ENCODE measurements at places on chromosomes 7 and 10. TPM values are rescaled to one million over a fixed set of nuclear protein-coding genes. Genes with fewer than 3 reads are reported as not detected.
A peak's percentile ranks its signal among the peaks of the same experiment; 100 is the strongest.

Gene CALHM1
- not detected for total RNA-seq

Gene HSPA12A
- 13.5 TPM for total RNA-seq

Gene CTTNBP2
- total RNA-seq, result 0.95 TPM

Gene HYCC1
- total RNA-seq, result 35.6 TPM

Gene ZNF804B
- total RNA-seq, result not detected

Gene CPA5
- not detected for total RNA-seq

Gene PDK4
- total RNA-seq, result 160 TPM

Gene OPN4
- 0.25 TPM for total RNA-seq

Gene MEOX2
- total RNA-seq, result 12.8 TPM

Gene KCNK18
- total RNA-seq, result not detected

- no peak for DNase-seq
- peak overlapping the region; percentile 37 for H3K27ac ChIP-seq
- H3K4me1 ChIP-seq, result peaks cover 19% of the 10 kb centered on the region
- H3K36me3 ChIP-seq, result no peaks in the 10 kb centered on the region
- no peaks in the 10 kb centered on the region for H3K27me3 ChIP-seq
Measured at GRCh38 chr7:80941208-80941758, 22.4 kb upstream of the SEMA3C start.

DNA sequence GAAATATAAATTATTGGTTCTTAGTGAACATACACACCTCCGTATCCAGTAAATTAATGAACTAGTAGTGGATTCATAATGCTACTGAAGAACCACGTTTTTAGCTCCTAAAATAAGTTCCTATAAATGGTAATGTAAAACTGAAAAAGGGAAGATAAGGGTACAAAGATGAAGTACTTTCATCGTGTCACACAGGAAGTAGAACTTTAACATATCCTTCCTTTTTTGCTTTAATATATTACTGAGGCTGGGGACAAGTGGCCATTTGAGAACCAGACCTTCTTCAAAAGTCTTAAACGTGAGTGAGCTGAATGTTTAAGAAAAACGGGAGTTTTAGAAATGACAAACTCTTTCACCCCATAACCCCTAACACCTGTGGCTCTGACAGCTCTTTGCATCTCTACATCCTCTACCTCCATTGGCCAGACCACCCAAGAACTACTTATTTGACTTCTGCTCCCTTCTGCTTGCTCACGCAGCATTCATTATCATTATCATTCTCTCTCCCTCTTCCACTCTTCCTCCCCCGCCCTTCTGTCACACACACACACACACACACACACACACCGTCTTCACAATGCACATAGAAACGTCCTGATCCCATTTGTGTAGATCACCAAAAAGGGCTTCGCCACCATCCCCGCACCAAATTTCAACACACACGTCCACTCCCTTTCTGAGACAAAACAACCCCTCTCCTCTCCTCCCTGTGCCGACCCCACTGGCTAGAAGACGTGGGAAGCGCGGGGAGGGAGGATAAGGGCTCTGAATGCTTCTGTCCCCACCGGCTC is 677 bp downstream of the SKAP2 start:
- peaks cover 22% of the 10 kb centered on the region for H3K4me1 ChIP-seq
- peak overlapping the region; percentile 70 for H3K27ac ChIP-seq
- H3K36me3 ChIP-seq, result no peaks in the 10 kb centered on the region
- DNase-seq, result no peak
- peaks cover 48% of the 10 kb centered on the region for H3K27me3 ChIP-seq
- H3K4me3 ChIP-seq, result peak overlapping the region; percentile 78

- H3K36me3 ChIP-seq, result no peaks in the 10 kb centered on the region
- no peaks in the 10 kb centered on the region for H3K27me3 ChIP-seq
- H3K4me3 ChIP-seq, result no peak overlapping the region
- DNase-seq, result no peak
- peaks cover 4% of the 10 kb centered on the region for H3K4me1 ChIP-seq
Measured at GRCh38 chr7:31633467-31633866, 53.5 kb upstream of the PPP1R17 start.

- H3K4me1 ChIP-seq, result peaks cover 54% of the 10 kb centered on the region
- H3K4me3 ChIP-seq, result no peak overlapping the region
- no peaks in the 10 kb centered on the region for H3K27me3 ChIP-seq
- H3K36me3 ChIP-seq, result no peaks in the 10 kb centered on the region
- no peak overlapping the region for H3K27ac ChIP-seq
Measured at GRCh38 chr7:149871576-149871975, 2.2 kb upstream of the ATP6V0E2 start.

DNA sequence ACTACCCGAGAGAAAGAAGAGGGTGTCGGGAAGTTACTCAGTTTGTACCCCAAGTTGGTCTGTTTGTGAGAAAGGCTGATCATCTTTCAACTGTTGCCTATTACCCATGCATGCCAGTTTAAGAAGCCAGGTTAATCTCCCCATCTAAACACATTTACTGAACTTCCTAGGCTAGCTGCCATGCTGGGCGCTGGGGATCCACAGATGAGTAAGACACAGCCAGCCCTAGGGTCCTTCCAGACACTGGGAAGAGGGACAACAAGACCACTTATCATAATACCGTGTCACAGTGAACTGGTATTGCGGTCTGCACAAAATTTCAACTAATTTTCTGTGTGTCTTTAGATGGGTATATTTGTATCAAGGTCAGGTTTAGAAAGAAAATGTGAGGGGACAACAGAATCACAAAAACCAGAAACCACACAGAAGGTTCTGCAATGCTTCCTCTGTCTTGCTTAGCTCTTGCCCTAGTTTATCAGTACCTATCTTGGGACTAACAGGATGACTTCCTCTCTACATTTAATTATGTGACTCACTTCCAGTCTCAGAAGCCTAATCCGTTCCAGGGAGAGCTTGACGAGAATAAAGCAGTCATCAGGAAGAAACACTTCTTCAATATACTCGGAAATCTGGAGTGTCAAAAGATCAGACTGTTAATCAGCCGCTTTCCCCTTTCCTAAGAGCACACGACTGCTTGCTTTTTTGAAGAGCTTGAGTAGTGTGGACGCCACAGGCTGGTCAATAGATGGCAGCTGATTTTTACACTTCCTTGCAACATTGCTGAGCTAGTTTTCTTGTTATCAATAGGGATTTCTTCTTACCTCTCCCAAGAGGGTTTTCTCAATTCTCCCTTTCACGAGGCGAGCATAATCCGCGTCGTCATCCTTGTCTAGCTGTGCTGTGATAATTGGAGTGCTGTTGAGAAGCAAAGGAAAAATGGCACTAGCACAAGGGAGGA is 45.7 kb downstream of the POLR3A start:
- no peak overlapping the region for H3K4me3 ChIP-seq
- H3K27me3 ChIP-seq, result no peaks in the 10 kb centered on the region
- no peak overlapping the region for H3K27ac ChIP-seq
- DNase-seq, result no peak

DNA sequence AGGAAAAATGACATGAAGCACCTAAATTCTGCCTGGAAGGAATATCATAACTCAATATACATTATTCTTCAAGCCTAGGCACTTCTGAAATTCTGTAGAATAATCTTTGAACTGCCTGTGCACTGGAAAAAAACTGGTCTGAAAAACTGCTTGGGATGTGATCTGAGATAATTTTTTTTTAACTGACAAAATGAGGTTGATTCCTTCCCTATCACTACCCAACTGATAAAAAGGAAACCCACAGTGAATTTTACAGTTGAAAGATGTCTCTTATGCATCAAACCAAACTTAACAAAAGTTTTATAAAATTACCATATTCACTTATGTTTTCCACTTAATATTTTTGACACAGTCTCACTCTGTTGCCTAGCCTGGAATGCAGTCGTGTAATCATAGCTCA is 67.2 kb upstream of the FAM133B start:
- H3K4me3 ChIP-seq, result no peak overlapping the region
- DNase-seq, result no peak
- no peak overlapping the region for H3K27ac ChIP-seq
- peaks cover 7% of the 10 kb centered on the region for H3K4me1 ChIP-seq
- no peaks in the 10 kb centered on the region for H3K27me3 ChIP-seq
- H3K36me3 ChIP-seq, result no peaks in the 10 kb centered on the region

DNA sequence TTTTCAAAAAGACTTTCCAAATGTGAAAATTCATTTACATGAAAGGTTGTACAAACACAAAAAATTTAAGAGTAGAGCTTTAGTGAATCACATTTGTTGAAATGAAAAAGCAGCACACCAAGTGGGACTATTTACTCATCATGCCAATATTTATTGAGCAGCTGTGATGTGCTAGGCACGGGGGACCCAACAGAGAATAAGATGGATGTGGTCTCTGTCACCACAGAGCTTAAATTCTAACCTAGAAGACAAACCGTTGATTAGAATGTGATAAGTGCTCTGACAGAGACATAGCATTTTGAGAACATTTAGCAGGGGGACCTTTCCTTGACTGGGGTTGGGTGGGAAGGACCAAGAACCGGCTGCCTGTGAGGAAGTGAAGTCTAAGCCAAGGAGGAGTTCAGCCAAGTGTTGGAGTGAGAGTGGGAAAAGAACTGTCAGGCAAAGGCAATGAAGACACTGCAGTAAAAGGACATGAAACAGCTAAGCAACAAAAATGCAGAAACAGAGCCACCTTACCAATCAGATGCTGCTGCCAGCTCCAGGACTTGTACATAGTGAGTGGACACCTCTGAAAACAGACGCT is 19.1 kb downstream of the ADAM12 start:
- no peaks in the 10 kb centered on the region for H3K27me3 ChIP-seq
- no peak overlapping the region for H3K4me3 ChIP-seq
- no peak for DNase-seq

DNA sequence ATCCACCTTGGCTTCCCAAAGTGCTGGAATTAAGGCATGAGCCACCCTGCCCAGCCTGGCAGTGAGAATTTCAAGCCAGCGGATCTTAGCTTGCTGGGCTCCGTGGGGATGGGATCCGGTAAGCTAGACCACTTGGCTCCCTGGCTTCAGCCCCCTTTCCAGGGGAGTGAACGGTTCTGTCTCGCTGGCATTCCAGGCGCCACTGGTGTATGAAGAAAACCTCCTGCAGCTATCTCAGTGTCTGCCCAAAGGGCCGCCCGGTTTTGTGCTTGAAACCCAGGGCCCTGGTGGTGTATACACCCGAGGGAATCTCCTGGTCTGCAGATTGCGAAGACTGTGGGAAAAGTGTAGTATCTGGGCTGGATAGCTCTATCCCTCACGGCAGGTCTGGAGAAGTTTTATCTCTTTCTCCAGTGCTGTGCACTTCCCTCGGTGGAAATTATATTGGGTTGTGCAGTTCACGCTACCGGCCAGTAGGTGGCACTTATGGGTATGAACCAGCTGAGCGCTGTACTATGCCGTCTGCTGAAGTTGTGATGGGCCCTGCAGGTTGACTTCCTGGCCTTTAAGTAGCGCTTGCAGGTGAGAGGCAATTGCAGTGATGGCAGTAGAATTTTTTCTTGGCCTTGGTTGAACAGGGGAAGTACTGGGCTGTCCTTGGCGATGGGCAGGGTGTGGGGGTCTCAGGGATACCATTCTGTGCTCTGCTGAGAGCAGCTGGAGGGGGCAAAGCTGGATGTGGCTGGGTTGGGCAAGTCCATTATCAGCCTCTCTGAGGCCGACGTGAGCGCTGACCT is 138.0 kb upstream of the MTPN start:
- H3K27ac ChIP-seq, result no peak overlapping the region
- H3K36me3 ChIP-seq, result no peaks in the 10 kb centered on the region
- no peak for DNase-seq
- H3K4me3 ChIP-seq, result no peak overlapping the region
- H3K4me1 ChIP-seq, result no peaks in the 10 kb centered on the region

DNA sequence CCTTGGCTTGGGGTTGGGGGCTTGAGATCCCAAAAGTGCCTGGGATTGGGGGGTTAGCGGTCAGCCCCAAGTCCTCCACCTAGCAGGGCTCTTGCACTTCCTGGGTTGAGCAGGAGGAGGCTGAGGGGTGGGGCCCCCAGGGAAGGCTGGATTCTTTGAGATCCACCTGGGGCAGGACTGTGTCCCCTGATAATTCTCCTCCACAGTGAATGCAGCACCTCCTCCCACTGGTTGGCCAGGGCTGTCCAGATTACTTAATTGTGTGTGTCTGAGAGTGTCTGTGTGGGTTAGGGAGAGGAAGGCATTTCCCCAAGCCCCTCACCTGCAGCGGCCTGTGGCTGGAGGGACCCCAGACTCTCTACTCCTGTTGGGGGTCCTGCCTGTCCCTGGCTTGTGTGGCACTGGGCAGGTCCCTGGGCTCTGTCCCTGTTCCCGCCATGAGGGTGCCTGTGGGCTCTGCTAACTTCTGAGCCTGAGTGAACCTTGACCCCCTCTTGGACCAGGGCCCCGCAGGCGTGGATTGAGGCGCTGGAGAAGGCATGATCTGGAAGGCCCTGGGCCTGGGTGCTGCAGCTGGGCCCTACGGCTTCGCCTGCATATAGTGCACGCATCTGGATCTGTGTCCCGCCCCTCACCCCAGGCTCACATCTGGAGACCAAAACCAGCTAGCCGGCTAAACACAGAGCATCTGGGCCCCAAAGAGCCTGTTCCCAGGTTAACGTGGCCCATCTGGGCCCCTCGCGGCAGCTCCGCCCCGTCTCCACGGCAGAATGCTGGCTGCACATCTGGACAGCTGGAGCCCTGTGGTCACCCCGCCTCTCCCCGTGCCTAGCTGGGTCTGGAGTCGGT is 10.4 kb downstream of the TMEM270 start:
- peaks cover 15% of the 10 kb centered on the region for H3K4me1 ChIP-seq
- H3K36me3 ChIP-seq, result no peaks in the 10 kb centered on the region
- peak; percentile 76 for DNase-seq
- no peaks in the 10 kb centered on the region for H3K27me3 ChIP-seq

GRCh38 chr7:26428571-26428970 is 136.9 kb downstream of the SNX10 start:
- DNase-seq, result no peak
- H3K36me3 ChIP-seq, result no peaks in the 10 kb centered on the region
- H3K4me3 ChIP-seq, result no peak overlapping the region
- no peaks in the 10 kb centered on the region for H3K27me3 ChIP-seq
- H3K27ac ChIP-seq, result no peak overlapping the region

- no peaks in the 10 kb centered on the region for H3K27me3 ChIP-seq
- no peaks in the 10 kb centered on the region for H3K36me3 ChIP-seq
- H3K4me3 ChIP-seq, result no peak overlapping the region
- no peak overlapping the region for H3K27ac ChIP-seq
- DNase-seq, result no peak
Measured at GRCh38 chr10:54081950-54082349, 719.1 kb downstream of the PCDH15 start.

- DNase-seq, result no peak
- peaks cover 9% of the 10 kb centered on the region for H3K27me3 ChIP-seq
- H3K27ac ChIP-seq, result no peak overlapping the region
- H3K36me3 ChIP-seq, result no peaks in the 10 kb centered on the region
Measured at GRCh38 chr10:35608328-35608672, 3.2 kb downstream of the GJD4 start.

GRCh38 chr7:48042636-48043035 is 7.3 kb downstream of the C7orf57 start:
- no peaks in the 10 kb centered on the region for H3K4me1 ChIP-seq
- H3K27me3 ChIP-seq, result no peaks in the 10 kb centered on the region
- H3K36me3 ChIP-seq, result no peaks in the 10 kb centered on the region
- no peak overlapping the region for H3K27ac ChIP-seq

DNA sequence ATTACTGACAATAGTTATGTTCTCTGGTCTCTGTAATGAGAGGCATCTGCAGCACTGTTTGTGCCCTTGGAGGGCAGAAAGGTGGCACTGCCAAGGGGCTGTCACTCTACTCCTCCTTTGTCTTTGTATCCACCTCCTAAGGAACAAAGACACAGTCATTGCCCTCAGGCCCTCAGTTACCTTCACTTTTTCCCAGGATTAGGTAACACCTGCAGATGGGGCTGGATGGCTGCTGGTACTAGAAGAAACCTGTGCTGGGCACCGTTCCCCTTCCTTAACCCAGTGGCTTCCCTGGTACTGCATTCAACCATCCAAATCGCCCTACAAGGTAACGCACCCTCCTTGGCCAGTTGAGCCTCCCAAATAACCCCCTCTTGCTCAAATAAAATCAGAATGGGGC is 246.9 kb upstream of the NEBL start:
- no peaks in the 10 kb centered on the region for H3K4me1 ChIP-seq
- no peak overlapping the region for H3K27ac ChIP-seq
- H3K36me3 ChIP-seq, result no peaks in the 10 kb centered on the region
- DNase-seq, result no peak
